ENCODE measurements at places on chromosomes 13 and 19. TPM values are rescaled to one million over a fixed set of nuclear protein-coding genes. Genes with fewer than 3 reads are reported as not detected.
A peak's percentile ranks its signal among the peaks of the same experiment; 100 is the strongest.

- ATAC-seq: no peak
These were observed 312 bp downstream of the GSK3A start for GRCh38 chr19:42242069-42242511.

- ATAC-seq: no peak
These were observed 191.5 kb upstream of the IPO5 start for GRCh38 chr13:97761796-97762540.

DNA sequence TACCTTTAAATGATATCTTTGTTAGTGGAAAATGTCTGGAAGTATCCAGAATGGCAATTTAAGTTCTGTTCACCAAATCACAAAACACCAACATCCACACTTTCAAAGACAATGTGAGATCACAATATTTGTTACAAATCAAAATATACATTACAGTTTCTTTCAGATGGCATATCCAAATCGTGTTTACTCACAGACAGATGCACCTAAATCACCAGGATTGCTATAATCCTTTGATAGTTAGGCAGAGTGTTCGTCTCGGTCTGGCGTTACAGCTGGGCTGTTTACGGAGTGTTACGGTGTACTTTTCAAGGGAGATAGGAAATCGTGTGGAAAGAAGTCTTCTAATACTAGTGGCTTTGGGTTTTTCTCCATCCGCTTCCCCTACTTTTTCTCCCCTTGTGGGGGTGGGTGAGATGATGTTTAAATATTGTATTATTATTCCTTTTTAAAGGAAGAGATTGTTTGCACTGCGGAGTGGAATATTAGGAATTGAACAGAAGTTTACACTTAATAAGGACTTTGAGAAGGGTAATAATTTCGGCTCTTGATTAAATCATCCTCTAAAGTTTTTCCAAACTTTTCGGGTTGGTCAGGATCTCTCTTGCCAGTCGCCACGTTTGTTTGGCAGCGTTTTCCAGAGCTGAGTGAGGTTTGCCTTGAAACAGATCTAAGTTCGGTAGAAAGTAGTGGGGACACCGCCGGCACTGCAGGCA lies 1.8 kb downstream of the MAB21L1 start:
- no peak for ATAC-seq

DNA sequence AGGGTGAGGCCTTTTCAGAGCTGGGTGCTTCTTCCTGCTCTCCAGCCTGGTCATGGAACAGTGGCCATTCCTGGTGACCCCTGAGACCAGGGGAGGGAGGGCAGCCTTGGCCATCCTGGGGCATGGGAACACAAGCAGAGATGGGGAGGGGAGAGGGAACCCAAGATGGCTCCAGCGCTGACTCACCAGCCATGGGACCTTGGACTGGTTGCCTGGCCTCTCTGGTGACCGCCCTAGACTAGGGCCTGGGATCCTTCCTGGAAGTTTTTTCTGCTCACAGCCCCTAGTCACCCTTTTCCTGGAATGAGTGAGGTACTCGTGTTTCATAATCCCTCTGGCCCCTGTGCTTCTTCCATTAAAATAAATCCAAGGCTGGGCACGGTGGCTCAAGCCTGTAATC lies 3.3 kb upstream of the OPA3 start:
- ATAC-seq: no peak

DNA sequence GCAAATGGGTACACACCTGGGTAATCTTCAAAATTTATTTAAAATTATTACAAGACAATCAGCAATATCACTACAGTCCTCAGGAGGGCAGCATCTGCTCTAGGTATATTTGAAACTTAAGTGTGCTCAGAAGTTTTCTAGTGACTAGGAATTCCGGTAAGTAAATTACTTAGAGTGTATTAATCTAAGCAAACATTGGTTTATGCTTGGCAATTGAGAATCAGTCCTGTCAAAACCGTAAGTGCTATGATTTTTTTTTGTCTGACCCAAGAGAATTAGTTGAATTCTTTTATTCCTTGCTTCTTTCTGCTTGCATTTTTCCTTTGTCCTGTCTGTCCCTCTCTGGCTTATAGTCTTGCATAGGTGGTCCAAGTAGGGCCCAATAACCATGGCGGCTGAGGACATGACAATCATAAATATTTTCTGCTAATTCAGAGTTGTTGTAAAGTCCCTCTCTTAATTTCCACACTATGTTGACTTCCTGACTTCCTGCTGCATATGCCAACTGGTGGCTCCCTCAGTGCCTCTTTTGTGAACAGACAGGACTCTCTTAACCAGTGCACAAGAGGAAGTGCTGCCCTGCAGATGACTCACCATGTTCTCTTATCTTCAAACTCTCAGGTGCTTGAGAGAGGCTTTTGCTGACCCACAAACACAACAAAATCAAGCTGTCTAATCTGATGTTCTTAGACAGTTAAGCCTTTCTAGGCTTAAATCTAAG lies 82.2 kb downstream of the SLAIN1 start:
- peak; percentile 75 for ATAC-seq

DNA sequence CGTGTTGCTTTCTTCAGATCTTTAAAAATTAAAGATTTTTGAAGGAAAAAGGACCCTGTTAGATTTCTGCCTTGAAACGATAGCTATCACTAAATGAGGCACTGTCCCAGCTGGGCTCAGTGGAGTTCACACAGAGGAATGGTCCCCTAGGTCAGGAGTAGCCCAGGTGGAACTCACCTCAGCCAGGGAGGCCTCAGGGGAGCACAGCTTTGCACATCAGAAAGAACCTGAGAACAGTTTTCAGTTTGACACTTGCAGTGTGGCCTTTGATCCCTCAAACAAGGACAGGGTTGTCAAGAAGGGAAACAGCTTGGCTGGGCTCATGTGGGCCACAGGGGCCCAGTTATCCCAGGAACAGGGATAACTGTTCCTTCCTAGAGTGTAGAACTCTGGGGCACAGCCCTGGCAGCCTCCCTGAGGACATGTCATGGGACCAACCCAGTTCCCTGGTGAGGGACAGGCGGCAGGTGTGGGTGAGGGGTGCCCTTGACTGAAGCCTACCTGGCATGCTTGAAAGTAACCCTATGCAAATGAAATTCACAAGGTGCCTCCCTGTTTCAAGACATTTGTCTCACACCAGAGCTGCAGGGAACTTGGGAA lies 59.4 kb downstream of the CHST8 start:
- ATAC-seq: no peak

DNA sequence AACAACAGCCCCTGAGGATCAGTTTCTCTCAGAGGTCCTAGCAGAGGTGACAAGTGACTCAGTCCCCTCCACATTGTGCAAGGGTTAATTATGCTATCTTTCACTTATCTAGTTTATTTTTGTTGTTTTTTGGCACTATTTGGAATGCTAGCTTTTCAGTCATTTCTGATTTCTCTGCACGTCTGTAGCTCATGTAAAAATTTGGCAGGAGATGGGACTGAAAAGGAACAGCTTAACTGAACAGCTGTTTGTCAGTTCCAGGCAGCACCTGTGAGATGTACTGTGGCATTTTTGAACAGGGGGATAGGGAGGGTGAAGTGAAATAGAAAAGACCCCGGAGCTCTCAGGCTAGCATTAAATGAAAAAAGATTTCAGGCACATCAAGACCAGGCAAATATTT lies 313.5 kb downstream of the SUCLA2 start:
- no peak for ATAC-seq

DNA sequence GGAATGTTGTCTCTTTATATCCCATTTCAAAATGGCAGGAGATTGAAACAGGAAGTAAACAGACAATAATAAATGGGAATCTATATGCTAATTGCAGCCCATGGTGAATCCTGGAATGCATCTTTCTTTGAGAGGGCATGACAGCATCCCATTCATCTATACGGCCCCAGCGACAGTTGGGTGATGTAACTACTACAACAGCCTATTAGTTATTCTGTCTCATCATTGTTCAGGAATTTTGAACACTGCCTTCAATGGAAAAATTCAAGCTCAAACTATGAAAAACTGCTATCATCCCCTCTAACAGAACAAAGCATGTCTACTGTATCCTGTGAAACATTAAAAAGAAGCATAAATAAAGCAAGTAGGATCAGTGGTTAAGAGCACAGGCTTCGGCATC lies 262.1 kb downstream of the DCT start:
- no peak for ATAC-seq

- no peak for ATAC-seq
These were observed 93.2 kb upstream of the CSNK1A1L start for GRCh38 chr13:37198629-37199028.

DNA sequence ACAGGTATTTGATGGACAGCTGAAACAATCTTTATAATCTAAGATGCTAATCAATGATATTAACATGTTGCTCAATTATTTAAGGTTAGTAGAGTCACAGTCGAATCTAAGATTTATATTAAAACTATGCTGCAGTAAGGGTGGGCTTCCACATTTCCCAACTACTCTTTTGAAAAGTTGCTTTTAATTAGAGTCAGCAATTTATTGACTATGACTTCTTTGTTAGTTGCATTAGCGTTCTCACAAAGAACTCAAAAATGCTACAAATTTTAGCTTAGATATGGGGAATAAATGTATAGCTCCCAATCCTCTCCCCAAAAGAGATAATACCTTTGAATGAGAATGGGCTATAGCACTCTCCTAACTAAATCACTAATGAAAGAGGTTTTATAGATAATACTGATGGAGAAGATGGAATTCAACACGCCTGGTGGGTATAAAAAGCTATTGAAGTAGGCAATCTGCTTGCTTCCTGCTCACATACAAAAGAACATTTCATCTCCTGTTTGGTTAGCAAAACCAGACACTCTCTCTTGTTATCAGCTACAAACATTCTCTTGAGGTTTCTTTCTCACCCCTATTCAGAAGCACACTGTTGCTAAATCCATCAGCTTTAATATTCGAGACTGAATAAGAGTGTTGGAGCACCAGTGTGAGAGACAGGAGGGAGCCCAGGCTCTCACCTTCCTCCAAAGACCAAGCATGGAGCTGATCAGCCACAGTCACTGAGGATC lies 2.4 kb upstream of the FLT1 start:
- ATAC-seq: no peak

DNA sequence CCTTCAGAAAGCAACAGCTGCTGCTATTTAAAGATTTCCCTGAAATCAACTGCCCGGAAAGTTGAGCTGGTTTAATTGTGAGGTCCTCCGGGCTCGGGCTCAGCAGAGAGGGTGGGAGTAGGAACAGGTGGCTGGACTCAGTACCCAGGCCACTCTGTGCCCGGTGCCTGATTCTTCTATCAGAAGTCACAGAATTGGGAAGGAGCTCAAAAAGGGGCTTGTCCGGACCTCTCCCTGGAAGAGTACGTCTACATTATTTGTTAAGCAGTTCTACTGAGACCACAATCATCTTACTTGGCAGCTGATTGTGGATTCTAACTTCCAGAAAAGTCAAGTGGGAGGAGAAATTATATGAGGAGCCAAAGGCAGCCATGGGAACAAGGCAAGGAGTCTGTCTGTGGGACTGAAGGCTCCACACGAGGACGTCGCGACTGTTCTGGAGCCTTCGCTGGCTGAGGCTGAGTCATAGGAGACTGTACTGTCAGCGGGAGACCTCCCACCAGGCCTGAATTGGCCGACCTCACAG lies 91.7 kb upstream of the ANKRD10 start:
- peak; percentile 52 for ATAC-seq

GRCh38 chr19:45505151-45505995 lies 1.9 kb upstream of the VASP start:
- ATAC-seq: no peak

GRCh38 chr13:30388406-30389283 lies 33.6 kb upstream of the UBE2L5 start:
- peak; percentile 62 for ATAC-seq

- ATAC-seq: no peak
These were observed 2.8 kb downstream of the S1PR5 start for GRCh38 chr19:10514211-10515145.

DNA sequence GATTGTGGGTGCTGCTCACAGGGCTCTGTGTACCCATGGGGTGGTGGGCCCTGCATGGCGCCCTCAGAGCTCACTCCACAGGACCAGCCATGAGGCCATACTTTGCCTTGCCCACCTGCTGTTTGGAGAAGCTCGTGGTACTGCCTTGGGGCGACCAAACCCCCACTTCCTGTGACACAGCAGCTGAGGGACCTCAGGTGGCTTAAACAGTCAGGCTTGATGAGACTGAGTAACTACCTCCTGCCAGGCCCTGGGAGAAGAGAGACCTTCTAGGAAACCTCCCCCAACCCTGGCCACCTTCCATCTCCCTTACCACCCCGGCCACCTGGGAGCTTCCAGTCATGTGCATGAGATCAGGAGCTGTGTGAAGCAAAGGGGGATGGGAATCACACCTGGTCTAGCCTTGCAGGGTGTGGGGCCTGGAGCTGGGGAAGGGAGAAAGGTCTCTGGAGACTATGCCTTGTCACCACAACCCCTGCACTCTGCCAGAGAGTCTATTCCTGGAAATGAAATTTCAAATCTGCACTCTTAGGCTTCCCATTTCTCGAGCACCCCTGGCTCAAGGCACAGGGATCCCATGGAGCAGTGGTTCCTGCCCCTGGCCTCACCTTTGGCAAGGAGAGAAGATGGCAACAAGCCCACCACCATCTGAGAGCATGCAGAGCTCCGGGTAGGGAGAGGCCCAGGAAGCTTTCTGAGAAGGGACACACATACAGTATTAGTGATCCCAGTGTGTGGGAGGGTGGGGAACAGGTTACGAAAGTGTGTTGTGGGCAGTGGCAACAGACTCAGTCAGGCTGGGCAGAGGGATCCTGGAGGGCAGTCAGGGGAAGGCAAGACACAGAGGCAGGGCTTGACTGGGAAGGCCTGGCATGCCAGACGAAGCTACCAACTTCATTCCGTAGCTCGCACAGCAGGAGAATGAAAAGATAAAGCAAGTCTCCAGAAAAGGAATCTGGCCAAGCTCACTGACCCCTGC lies 125.0 kb downstream of the URI1 start:
- no peak for ATAC-seq

DNA sequence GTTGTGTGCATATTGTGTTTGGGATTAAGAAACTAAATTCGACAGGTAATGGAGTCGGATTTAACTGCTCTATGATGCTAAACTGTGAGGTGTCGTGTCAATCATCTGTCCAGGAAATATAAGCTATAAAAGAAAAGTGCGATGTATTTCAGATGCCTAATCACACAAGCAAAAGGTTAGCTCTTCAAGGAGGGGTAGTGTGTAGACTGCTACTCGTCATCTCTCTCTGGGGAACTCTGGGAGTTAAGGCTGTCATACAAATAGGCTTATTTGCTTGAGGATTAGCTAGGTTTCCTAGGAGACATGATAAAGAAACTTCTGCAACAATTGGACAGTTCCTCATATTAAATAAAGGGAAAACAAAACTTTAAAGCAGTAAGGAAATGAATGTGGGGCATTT lies 462.1 kb downstream of the OLFM4 start:
- no peak for ATAC-seq

- ATAC-seq: no peak
These were observed 43.2 kb downstream of the SUGT1 start for GRCh38 chr13:52695856-52696255.

GRCh38 chr19:41330481-41330880 lies 20.5 kb downstream of the CCDC97 start:
- no peak for ATAC-seq

The PRRG2 gene
- 13.2 TPM for total RNA-seq

The HIF3A gene
- 4.0 TPM for total RNA-seq

The TJP3 gene
- 40.9 TPM for total RNA-seq

The GPR12 gene
- total RNA-seq: 0.16 TPM

The DNAAF3 gene
- 1.9 TPM for total RNA-seq

The C1QTNF9 gene
- not detected for total RNA-seq

The ZNF790 gene
- 4.9 TPM for total RNA-seq
